GM23338 (cell line): ENCODE measurements at places on chromosomes 2 and 18.
A peak's percentile ranks its signal among the peaks of the same experiment; 100 is the strongest.

DNA sequence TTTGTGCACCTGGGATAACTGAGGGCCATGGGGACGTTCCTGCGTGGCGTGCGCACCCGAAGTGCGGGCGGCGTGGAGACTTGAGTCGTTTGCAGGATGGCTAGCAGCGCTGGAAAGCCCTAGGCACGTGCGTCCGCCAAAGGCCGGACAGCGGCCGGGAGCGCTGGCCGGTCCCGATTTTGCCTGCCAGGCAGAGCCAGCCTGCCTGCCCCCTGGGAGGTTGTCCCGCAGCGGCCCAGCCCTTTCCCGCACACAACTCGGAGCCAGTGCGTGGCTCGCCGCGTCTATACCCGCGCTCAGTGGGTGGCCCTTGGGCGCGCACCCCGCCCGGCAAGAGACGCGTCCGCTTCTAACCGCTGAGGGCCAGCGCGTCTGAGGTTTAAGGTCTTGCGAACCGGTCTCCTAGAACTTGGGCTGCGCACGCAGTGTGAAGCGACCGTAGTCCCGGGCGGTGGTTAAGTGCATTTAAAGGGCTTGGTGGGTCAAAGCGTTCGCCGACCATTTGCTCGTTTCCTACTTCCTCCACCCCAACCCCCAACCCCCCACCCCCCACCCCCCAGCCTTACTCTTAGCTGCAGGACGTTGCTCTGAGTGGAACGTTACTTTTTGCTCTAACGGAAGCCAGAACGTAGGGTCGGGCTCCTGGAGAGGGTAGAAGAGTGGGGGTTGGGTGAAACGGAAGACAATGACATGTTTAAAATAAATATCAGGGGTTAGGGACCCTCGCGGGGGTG lies 627 bp downstream of the CDCA7 start:
- DNase-seq, result peak; percentile 85

GRCh38 chr2:219119422-219120043 lies 41.1 kb downstream of the NHEJ1 start:
- DNase-seq, result peak; percentile 89

DNA sequence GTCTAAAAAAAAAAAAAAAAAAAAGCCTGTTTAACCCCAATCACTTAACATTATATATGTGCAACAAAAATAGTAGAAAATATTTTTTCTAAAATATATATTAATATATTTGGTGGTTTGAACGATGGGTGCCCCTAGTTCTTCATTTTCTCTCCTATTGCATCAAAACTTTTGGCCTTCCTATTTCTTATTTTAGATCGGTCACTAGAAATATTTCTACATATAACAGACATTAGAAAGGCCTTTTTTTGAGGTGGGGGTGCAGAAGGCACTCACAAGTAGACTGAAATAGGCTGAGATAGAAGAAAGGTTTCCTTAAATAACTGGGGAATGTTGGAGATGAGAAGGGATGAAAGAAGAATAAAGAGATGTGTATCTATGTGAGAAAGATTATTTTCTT lies 49.3 kb upstream of the AP1S3 start:
- DNase-seq, result no peak

- DNase-seq, result no peak
Measured at GRCh38 chr2:236103981-236104380, 64.2 kb downstream of the GBX2 start.

- no peak for DNase-seq
Measured at GRCh38 chr2:26580751-26581150, 60.4 kb downstream of the CIB4 start.

DNA sequence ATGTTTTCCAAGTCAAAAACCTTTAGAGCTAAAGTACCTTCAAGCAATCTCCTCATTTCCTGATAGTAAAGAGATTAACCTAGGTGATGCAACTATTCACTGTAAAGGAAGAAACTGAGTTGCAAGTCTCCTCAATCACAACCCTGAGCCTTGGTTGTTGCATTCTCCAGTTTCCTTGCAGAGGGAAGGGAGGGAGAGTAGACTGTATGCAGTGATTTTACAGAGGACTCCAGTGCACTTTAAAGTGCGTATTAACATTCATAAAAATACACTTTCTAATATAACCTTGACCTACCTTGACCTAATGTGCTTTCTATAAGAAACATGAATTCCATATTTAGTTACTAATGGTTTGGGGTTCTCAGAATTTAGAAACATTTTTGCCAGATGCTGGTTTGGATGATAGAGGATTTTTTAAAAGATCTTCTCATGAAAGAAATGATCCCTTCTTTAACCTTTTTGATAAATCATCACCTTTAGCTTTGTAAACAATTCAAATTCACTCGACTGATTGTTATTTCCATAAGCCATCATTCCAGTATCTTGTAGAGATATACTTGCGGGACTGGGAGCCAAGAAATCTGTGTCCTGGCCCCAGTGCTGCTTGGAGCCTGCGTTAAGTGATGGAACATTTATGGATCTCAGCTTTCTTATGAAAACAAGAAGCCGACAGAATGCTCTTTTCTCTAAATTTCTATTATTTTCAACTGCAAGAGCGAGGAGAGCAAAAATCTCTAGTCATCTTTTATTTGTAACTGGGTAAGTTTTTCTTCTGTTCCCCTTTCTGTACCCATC lies 228.3 kb downstream of the ZNF521 start:
- no peak for DNase-seq

- DNase-seq, result no peak
Measured at GRCh38 chr2:235212501-235213158, 260.8 kb downstream of the SH3BP4 start.

DNA sequence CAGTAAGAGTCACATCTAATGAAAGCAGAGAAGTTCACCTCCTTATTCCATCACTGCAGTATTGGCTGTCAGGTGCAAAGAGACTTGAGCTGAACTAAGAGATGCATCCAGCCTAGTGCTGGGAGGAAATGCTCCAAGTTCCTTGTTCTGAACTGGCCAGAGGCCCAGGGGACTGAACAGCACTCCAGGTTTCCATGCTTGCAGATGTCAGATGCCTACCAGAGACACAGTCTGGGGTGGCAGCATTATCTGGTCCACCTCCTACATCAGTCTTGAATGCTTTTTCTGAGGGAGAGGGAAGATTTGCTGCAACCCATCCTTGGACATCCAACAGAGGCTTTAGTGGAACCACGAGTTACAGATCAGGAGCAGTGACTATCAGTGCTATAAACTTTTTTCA lies 331.3 kb downstream of the CYRIA start:
- DNase-seq, result no peak

GRCh38 chr2:178859730-178860129 lies 52.5 kb upstream of the TTN start:
- no peak for DNase-seq

DNA sequence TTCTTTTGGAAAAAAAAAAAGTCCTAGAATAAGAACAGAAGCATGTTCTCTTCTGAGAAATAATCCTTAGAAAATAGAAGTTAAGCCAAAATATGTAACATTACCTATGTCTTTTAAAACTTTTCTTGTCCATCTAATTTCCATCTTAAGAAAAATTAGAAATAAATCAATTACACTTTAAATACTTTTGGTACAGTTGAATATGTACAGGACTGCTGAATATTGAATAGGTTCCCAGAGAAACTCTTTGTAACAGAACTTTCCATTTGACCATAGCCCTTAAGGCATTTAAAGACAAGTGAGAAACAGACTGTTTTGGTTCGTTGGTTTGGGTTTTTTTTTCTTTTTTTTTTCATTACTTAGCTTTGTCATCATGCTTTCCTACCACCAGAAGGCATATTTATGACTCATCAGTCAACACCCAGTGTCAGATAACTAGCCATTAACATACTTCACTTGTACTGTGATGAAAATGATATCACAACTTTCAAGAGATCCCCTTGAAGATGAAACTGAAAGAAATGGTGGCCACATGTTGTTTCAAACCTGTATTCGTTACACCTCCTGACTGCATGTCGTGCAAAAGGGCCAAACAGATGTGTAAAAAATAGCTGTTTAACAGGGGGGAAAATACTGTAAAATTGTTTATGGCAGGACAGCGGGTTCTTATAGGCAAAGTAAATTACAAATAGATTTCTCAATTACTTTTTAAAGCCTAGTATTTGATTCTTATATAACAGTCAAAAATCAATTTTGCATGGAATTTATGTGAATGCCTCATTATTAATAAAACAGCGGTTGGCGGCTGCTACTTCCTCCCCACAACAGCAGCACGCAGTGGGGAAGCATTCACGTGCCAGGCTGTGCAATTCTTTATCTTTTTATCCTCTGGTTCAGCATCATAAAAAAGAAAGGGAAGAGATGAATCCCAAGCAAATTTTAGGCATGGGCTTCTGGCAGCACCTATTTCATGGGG lies 280.7 kb upstream of the HNRNPA3 start:
- DNase-seq, result no peak

DNA sequence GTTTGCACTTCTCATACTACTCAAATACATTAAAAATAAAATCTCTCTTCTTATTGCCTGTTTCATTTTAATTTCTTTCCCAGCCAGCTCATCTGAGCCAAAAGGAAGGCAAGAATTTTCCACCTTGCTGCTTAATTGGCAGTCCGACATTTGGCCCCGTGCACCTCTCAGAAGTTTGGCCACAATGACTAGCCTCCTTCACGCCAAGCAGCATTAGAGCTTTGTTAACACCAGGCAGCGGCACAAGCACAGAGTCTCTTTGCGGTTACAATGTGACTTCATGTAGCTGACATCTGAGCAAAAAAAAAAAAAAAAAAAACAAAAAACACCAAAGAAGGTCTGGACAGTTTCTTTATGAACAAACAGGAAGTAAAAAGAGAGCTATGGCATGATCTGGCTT lies 248.9 kb downstream of the OSR1 start:
- no peak for DNase-seq

GRCh38 chr2:66322506-66323260 lies 112.2 kb upstream of the MEIS1 start:
- DNase-seq, result no peak

DNA sequence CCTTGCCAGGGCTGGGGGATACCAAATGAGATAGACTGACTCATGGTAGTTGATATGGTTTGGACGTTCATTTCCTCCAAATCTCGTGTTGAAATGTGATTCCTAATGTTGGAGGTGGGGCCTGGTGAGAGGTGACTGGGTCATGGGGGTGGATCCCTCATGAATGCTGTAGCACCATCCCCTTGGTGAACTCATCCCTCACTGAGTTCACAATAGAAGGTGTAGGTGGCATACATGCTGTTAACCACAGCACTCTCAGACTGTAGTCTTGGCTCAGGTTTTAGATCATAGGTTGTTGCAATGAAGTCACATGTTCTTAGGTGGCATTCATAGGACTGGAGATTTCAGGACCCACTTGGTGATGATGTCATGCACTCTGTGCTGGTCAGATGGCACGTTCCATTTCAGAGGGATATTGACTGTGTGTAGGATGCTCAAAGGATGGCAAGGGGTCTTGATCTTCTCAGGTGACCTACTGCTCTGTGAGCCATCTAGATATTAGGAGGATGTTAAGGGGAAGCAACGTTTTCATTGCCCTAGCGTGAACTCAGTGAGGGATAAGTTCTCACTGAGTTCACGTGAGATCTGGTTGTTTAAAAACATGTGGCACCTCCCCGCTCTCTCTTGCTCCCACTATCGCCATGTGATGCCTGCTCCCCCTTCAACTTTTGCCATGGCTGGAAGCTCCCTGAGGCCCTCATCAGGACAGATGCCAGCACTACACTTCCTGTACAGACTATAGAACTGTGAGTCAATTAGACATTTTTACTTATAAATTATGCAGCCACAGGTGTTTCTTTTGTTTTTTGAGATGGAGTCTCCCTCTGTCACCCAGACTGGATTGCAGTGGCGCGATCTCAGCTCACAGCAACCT lies 73.8 kb upstream of the ACAA2 start:
- peak; percentile 64 for DNase-seq

DNA sequence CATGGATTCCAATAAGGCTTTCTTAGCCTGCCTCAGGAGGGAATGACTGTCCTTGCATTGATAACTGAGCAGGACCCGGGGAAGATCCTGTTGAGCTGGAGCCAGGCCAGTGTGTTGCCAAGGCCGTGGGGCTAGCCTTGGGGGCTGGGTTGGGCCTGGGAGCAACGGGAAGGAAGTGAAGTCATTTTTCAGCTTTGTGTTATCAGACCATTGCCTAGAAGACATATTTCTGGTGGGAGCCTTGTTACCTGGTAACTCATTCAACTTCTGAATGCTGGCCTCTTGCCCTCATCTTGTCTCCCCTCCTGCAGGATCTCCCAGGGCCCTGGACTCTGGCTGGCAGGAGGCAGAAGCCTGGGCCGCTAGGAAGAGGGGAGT lies 92.7 kb upstream of the MGAT5 start:
- no peak for DNase-seq
